CD4-positive, alpha-beta T cell treated with Interleukin-12 subunit alpha and Interleukin-12 subunit beta, for 1 hour (primary cell): ENCODE measurements at places on chromosomes 2 and 18.

DNA sequence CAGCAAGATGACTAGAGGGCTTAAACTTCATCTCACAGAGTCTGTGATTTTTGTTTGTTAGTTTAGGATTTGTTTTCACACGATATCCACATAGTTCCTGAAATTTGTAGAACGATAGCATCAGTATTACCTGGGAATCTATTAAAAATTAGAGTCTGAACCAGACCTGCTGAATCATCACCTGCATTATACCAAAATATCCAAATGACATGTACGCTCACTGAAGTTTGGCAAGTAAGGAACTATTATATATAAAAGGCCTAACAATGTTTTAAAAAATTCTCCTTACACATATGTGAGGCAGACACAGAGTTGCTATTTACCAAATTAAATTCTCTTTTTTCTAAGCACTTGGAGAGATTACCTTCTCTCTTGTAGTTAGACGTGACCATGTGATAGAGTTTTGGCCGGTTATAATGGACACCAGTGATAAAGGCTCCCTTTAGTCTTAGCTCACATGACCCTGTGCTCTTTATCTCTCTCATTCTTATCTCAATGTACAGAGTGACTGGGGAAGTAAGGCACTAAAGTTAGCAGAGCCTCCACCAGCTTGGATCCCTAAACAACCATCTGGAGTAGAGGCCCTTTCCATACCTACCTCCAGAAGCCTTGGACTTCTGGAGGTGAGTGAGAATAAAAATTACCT lies 363.1 kb downstream of the DSC3 start:
- DNase-seq, result no peak

DNA sequence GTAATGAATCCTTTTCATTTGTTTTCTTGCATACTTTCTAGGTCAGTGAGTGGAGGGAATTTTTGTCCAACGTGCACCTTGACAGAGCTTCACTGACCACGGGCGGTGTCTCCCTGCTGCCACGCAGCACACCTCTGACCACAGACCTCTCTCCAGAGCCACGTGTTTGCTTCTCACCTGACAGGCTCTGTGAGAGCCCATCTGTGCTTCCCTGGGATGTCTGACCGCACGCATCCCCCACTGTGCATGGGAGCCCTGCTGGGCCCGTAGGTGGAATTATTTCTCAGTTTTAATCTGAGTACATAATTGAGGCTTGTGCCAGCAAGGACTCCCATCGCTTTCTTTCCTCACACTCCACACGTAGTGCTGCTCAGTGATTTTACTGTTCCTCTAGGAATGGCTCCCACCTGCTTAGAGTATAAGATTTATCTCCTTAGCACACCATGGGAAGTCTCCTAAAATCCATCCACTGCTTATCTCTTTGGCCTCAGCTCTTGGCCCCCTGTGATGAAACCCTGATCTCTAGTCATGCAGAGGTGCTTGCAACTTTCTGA lies 482.6 kb downstream of the TSN start:
- DNase-seq, result no peak

GRCh38 chr2:70895249-70895648 lies 40.5 kb upstream of the ATP6V1B1 start:
- DNase-seq, result no peak

DNA sequence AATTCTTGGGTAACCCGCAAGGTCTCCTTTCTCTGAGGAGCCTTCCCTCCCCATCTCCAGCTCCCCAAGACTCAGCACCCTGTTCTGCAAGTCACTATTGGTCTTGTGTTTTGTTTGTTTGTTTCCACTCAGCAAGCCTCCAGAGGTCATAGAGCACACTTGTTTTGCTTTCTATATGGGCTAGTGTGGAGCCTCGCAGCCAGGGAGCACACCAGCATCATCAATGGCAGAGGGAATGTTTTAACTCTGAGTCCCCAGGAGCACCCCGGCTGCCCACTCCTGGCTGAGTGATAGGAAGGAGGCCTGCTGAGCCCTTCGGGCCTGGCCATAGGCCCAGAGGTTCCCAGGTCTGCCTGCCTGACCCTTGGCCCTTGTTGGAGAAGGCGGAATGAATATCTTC lies 36.6 kb downstream of the GLI2 start:
- DNase-seq, result no peak

DNA sequence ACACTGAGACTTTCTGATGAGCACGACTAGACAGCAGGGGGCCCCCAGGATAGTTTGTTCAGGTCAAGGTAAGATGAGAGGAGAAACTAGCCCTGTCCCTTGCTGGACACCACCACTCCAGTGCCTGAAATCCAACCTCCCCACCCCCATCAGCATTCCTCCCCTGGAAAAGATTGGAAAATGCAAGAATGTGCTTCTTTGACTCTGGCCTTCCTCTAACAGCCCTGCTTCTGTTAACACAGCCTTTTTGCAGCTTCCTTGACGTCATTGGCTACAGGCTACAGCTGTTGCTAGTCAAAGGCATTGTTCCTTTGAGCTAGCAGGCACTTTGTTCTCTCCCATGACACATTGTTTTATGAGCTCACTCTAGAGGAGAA lies 20.1 kb upstream of the LTBP1 start:
- no peak for DNase-seq

- DNase-seq, result no peak
These were observed 194.4 kb downstream of the AFF3 start for GRCh38 chr2:99948010-99948409.

DNA sequence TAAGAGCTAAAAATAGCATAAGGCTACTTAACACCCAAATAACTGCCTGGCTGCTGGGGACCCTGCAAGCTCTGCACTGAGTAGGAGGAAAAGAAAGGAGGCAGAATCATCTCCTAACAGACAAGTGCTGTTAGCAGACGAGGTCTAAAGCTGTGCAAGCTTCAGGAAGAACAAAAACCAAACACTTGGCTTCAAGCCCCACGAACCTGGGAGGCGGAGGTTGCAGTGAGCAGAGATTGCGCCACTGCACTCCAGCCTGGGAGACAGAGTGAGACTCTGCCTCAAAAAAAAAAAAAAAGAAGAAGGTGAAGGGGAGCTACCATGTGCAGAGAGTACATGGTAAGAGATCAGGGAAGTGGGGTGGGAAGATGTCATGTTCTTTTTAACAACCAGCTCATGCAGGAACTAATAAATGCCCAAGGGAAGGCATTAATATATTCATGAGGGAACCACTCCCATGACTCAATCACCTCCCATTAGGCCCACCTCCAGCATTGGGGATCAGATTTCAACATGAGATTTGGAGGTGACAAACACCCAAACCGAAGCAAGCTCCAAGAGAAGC lies 28.8 kb upstream of the INO80C start:
- no peak for DNase-seq

GRCh38 chr2:226483745-226484619 lies 315.6 kb downstream of the IRS1 start:
- DNase-seq, result no peak

GRCh38 chr2:33184041-33184440 lies 237.3 kb downstream of the LTBP1 start:
- DNase-seq, result no peak

GRCh38 chr2:181915102-181915501 lies 23.6 kb downstream of the ITPRID2 start:
- no peak for DNase-seq

- DNase-seq, result peak; percentile 39
These were observed 6.6 kb downstream of the ARHGAP25 start for GRCh38 chr2:68741238-68741637.

DNA sequence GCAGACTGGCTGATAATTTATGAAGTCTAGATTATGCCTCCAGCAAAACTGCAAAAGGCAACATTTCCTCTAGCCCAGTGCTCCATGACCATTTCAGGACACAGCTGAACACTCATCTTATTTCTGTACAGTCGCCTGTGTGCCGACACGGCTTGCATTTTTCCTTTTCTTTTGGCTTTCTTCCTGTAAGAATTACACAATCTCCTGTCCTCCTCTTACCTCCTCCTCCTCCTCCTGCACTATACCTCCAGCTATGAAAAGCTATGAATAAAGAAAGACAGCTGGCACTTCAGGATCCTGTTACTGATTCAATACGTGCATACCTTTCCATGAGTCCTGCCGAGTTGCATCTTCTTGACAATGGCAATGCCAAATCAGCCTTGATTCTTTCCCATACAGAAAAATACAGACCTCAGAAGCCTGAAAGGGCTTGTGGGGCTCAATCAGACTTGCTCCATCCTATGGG lies 32.2 kb upstream of the TRIB2 start:
- DNase-seq, result no peak

- no peak for DNase-seq
These were observed 48.6 kb downstream of the NRP2 start for GRCh38 chr2:205730701-205731582.

DNA sequence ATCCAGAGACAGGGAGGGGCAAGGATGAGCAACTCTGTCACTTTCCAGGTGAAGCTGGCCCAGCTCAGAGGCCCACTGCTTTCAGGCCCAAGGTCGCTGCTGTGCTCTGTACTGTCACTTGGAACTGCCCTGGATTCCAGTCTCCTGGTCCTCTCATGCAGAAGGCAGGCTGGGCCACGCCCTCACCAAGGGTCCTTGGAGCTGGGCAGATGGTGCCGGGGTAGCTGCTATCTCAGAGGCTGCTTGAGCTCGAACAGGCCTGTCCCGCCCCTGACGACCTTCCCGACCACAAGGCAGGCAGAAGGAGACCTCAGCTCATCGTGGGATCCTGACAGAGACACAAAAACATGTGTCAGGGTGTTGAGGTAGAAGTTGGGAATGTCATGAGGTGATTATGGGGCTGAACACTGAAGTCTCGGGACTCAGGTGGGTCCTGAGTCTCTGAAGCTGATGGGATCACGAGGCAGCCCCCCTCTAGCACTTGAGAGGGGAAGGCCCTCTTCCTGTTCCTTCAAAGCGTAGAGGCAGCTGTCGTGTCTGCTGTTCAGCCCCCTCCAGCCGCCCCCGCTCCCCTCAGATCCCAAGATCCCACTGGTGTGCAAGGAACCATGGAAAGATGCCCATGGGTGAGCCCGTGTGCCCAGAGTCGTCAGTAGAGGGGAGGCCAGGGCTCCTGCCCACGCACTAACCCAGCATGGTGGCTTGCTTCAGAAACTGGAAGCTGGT lies 78.3 kb downstream of the POLR1A start:
- DNase-seq, result no peak

DNA sequence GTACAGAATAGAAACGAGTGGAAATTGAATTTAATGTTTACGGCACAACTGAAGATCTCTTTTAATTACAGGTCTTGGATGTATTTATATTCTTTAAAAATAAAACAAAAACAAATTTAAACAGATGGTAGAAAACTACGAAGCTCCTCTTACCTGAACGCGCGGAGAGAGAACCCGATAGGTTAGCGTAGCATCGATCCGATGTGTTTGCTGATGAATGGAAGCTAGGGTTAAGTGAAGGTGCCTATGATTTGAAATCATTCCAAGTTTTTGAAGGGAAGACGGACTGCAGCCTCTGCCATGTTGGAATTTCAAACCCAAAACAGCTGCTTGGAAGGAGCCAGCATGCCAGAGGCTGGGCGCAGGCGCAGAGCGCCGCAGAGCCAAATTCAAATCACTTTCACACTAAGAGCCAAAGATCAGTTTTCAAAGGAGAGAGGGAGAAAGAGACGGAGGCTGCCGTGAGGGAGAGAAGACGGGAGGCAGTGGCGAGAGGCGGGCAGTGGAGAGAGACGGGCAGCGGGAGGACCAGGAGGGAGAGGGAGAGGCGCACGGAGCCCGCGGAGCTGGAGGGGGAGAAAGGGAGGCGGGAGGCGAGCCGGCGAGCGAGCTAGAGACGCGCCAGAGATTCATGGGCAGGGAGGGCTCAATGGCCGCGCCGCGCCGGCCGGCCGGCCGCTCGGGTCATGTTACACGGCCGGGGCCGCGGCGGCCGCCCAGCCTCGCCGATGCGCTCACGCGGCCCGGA lies at the start of gene FIGN:
Gene FIGN (minus strand): TSS at position 324 of the 748 bp plus-strand sequence. CDS start 1,081 bp downstream, outside the sequence.
- no peak for DNase-seq

GRCh38 chr18:79754022-79754761 lies 43.5 kb upstream of the KCNG2 start:
- no peak for DNase-seq

DNA sequence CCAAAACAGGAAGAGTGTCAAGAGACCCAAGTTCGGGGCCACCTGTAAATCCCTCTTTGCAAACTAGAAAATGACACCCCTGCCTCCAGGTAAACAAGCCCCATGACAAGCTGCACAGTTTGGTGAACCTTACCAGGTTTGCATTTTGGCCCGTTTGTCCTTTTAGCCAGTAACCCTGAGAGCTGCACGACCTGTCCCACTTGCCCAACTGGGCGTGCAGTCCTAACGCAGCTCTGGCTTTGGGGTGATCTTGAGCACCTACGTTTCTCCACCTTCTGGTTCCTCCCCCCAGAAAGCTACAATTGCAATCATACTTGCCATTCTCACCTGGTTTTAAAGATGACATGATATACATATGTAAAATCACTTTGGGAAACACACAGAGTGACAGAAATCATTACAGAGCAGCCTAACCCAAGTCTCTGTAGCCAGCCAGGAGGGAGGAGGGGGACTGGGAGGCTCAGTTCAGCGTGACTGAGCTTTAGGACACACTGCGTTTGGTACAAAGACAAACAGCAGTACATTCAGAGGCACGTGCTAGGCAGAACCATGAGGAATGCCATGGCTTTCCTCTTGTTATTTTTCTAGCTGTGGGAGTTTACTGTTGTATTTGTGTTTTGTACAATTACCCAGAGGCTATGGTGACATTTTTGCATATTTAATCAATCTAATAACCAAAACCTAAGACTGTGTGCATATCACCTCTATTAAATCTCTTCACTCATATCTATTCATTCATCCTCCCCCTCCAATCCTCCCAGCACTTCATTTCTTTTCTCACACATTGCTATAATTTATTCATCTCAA lies 304.0 kb downstream of the IRS1 start:
- DNase-seq, result no peak

DNA sequence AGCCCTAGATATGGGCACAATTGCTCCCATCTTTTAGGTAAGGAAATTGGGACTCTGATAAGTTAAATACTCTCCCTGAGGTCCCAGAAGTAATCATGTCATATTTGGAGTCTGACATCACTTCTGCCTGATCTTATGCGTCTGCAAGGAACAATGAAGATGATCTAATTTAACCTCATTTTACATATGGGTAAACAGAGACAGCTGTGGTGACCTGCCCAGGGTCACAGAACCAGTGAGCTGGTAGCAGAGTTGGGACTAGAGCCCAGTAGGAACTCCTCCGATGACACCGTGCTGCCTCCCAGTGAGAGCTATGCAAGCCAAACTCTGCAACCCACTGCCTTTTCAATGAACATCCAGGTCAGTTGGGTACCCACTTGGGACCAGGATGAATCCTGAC lies 17.8 kb downstream of the CTAGE1 start:
- no peak for DNase-seq

DNA sequence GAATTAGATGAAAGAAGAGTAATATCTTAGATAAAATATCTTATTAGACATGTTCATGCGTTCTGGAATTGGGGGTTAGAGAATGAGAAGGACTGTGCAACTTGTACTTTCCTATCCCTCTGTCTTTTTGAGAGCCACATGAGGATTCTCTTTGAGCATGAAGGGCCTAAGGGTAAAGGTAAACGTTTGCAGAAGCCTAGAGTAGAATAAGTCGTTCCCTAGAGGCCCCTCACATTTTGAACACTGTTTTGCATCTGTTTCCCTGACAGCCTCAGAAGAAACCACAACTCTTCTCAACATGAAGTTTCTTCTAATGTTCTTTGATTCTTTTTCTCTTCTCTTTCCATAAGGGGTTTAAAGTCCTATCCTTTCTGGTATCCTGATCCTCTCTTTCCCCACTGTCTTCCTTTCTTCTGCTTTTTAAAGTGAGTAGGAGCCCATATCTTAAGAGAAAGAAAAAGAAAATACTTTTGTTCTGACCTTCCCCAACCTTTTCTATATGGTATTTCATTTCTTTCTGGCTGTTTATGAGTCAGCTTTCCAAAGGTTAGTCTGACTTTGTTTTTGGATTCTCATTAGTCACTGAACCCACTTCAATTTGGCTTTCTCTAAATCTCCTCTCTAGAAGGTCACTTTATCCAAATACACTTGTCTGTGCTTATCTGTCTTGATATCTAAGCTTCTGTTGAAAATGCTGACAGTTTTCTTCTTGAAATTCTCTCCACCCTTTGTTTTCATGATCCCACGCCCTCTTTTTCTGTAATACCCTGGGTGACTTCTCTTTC lies 34.8 kb downstream of the PPP1R1C start:
- DNase-seq, result no peak
